ENCODE measurements at places on chromosomes 16 and 17. TPM values are rescaled to one million over a fixed set of nuclear protein-coding genes. Genes with fewer than 3 reads are reported as not detected.

- DNase-seq = no peak
- no peaks in the 10 kb centered on the region for H3K4me1 ChIP-seq
- H3K4me3 ChIP-seq = no peak overlapping the region
- no peak overlapping the region for H3K27ac ChIP-seq
- H3K27me3 ChIP-seq = peaks cover 39% of the 10 kb centered on the region
Measured at GRCh38 chr17:78346605-78347250, 13.1 kb downstream of the SOCS3 start.

GRCh38 chr16:4617880-4618279, 3.2 kb upstream of the UBALD1 start:
- DNase-seq = no peak
- H3K4me3 ChIP-seq = peak overlapping the region; percentile 85
- H3K27me3 ChIP-seq = no peaks in the 10 kb centered on the region
- peak overlapping the region; percentile 100 for H3K27ac ChIP-seq

GRCh38 chr16:19804538-19805323, 79.9 kb downstream of the GPRC5B start:
- peaks cover 11% of the 10 kb centered on the region for H3K4me1 ChIP-seq
- peak overlapping the region; percentile 12 for H3K27ac ChIP-seq
- peaks cover 15% of the 10 kb centered on the region for H3K36me3 ChIP-seq
- no peak for DNase-seq
- H3K27me3 ChIP-seq = no peaks in the 10 kb centered on the region

GRCh38 chr17:9427465-9428315, 147.9 kb downstream of the STX8 start:
- no peaks in the 10 kb centered on the region for H3K36me3 ChIP-seq
- DNase-seq = no peak
- H3K4me3 ChIP-seq = no peak overlapping the region
- peak overlapping the region; percentile 71 for H3K27ac ChIP-seq

The GAS2L2 gene
- total RNA-seq = 0.11 TPM

The ATP6V0C gene
- 158 TPM for total RNA-seq

The SLFN14 gene
- total RNA-seq = not detected

The DPEP3 gene
- total RNA-seq = not detected
